Stimulated activated CD8-positive, alpha-beta memory T cell treated with anti-CD3 and anti-CD28 coated beads, Interleukin-2, amount 100 ng/mL, for 48 hours (primary cell): ENCODE measurements at places on chromosomes 2 and 18.
A peak's percentile ranks its signal among the peaks of the same experiment; 100 is the strongest.

DNA sequence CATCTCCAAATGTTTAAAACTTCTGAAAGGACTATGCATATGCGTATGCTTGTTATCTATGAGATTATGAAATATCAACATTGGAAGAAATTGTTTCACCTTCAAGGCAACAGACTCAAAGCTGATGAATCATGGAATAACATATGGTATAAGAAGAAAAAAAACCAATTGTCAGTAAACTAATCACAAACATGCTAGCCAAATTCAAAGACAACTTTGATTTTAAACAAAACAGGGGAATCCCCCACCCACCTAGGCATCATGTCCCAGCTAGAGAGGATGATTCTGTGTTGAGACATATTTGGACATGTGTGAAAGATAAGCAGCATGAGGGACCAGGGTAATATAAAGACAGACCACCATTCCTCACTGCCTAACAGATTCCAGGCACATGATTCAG is 147.7 kb downstream of the WDPCP start:
- no peak for DNase-seq

GRCh38 chr2:216029416-216030129 is 16.2 kb upstream of the MREG start:
- no peak for DNase-seq

DNA sequence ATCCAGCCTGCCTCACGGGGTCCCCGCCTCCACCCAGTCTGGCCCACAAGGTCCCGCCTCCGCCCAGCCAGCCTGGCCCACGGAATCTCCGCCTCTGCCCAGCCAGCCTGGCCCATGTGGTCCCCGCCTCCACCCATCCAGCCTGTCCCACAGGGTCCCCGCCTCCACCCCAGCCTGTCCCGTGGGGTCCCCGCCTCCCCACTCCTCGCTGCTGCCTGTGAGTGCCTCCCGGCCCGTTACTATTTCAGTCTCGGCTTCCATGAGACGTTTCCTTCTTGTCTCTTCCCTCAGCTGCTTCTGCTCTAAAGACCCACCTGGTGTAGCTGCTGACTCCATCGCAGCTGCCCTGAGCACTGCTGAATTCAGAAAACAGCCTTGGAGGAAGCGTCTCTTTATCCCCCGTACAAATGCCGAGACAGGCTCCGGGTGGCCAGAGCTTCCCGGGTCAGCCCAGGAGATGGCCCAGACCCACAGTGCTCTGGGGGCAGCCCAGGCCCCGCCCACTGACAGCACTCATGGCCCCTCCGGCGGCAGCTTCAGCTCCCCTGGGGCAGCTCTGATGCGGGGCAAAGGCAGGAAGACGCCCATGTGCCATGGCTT is 69.8 kb downstream of the NFATC1 start:
- DNase-seq = no peak

DNA sequence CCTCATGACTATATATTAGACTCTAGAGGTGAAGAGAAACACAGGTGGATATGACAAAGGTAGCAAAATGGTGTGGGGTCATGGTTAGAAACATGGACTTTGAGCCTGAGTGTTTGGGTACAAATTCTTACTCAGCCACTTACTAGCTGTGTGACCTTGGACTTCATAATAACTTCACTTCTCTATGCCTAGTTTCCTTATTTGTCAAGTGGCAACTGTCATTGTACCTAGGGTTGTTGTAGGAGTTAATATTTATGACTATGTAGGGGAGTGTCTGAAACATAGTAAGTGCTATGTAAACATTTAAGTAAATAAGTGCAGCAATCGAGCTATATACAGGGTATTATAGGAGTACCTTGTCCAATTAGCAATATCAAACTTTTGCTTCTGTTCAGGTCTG is 49.7 kb upstream of the RAPH1 start:
- no peak for DNase-seq

GRCh38 chr2:45892757-45893156 is 241.3 kb downstream of the PRKCE start:
- no peak for DNase-seq

GRCh38 chr2:178220814-178221213 is 26.5 kb downstream of the OSBPL6 start:
- no peak for DNase-seq

DNA sequence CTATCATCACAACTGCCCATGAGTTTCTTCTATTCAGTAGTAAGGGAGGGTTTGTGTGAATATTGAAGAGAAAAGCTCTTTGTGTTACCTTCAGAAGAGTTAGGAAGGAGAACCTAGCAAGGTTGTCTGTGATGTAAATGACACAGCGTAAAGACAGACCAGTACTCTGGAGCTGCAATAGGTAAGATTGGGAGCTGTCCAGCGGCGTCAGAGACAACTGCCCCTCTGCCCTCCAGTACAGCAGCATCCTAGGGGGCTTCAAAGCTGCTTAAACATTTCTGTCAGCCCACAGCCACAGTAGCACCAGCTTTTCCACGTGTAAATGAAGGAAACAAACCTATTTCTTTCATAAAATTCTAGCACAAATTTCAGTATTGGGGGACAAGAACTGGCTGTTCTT is 34.5 kb downstream of the NYAP2 start:
- DNase-seq = no peak

DNA sequence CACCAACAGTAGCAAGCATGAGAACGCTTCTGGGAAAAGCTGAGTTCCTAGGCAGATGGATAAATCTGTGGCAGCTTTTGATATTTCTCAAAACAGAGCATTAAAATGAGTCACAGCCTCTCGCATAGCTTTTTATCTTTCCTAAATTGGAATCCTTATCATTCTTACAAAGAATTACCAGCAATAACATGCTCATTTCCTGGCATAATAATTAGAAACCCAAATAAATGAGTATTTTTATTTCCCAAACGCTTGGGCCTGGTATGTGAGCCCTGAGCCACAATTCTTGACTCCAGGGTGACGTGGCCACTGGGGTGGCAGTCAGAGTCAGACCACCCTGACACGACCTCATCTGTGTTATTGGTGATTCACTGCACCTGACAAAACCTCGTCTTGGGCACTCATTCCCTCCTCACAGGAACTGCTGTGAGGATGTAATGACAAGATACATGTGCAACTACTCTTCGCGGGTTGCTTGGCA is 210.7 kb downstream of the ARL4C start:
- DNase-seq = no peak

GRCh38 chr2:110805894-110806452 is 73.6 kb downstream of the ACOXL start:
- peak; percentile 6 for DNase-seq

DNA sequence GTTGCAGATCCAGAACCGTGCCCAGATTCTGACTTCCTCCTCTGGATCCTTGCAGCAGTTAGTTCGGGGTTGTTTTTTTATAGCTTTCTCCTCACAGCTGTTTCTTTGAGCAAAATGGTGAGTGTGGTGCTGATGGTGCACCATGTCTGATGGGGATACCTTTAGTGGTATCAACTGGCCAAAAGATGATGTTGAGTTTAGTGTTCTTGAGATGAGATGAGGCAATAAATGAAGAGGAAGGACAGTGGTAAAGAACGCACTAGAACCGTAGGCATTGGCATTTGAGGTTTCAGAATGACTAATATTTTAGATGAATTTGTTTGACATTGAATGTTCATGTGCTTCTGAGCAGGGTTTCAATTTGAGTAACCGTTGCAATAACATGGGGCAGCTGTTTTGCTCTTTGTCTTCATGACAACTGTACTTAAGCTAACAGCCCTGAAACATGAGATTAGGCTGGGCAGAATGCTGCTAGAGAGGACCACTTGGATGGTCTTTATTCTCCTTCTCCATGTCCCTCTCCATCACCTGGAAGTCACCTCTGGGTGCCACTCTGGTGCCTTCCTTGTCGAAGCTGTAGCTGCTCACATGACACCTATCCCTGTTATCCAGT is 3.9 kb downstream of the CTLA4 start:
- no peak for DNase-seq

DNA sequence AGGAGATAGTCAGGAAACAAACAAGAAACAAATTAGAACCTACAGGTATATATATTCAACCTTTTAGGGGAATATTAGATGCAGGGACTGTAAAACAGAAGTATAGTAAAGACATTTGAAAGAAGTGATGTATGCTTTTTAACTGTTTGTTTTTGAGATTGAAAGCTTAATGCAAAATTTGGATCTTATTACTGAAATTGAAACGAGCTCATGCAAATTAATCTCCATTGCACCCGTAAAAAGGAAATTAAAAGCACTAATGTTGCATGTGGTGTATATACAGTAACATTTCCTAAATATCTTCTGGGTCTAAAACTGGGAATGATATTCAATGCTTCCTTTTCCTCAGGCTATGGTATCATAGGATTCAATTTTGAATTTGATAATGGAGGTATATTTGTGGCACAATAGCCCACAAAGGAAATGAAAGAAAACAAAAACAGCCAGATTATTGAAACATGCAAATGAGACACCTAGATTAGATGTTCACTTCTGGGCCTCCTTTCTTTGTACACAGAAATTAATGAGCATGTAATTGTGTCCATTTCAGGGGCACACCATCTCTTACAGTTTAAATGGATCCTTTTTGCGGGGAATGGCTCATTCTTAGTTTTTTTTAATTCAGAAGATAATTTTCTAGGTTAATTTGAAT is 1.6 kb upstream of the ELOA2 start:
- no peak for DNase-seq

- no peak for DNase-seq
These were observed at the start of gene DCDC2C for GRCh38 chr2:3703236-3703756. Gene DCDC2C (plus strand): TSS chr2:3703575. CDS start chr2:3703752, 177 bp downstream.

DNA sequence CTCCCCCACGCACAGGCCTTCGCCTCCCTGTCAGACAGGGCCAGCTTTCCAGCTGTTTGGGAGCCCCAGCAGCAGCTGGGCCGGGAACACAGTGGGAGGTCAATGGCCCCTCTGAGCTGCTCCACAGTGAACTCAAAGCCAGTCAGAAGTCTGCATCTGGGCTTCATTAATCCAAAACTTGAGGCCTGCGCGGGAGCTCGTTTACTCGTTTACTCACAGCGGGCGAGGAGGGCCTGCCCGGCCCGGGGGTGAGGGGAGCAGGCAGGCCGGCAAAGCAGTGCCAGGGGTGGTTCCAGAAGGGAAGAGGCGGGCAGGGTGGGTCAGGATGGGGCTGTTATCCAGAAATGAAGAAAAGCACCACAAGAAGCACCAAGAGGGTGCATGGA is 36.8 kb upstream of the SEMA4C start:
- no peak for DNase-seq

DNA sequence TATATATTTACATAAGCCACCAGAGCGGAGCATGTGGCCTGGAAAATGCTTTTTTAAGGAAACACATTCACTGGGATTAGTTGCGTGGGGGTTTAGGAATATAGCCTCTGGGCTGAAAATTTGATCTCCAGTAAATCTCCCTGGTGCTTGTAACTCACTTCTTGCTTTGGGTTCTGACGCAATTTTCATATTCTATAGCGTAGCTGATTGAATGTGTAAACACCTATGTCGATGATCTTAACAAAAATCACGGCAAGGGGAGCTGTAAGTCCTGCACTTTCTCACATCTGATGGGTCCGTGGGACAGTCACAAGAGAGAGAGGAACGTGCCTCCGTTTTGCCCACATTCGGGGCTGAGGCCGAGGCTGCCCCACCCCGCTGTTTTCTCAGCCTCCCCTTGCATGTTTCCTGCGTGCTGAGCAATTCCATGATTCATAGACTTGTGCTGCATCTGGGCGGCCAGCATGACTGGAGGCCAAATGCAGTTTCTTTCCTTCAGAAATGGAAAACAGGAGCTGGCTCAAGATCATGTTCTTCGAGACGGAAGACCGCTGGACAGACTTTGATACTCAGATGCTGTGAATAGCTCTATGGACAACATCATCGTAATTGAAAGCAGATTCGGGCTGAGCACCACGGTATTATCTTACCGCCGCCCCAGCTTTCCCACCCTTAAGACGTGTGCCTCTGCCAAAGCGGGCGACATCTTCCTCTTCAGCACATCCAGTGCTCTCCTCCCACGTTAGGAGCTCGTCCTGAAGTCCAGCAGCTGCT is 109.2 kb downstream of the TMEM18 start:
- DNase-seq = no peak

GRCh38 chr2:143950704-143951103 is 569.2 kb downstream of the ZEB2 start:
- DNase-seq = no peak

DNA sequence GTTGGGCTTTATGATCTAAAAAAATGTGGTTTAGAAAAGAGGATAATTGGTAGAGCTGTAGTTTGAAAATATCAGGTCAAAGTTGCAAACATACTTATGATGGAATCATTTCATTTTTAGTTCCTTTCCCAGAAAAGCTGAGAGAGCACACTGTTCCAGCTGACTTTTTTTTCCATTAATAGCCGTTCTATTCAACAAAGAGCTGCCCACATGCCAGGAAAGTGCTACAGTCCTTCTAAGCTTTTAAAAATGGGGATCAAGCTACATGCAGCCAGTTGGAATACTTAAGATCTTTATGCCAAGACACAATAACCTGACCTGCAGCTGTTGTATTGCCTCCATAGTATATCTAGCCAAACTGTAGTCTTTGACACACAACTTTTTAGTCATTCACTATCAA is 111.5 kb downstream of the GALNT3 start:
- DNase-seq = no peak

- no peak for DNase-seq
These were observed 62.4 kb downstream of the PPP1R1C start for GRCh38 chr2:182048088-182048487.

DNA sequence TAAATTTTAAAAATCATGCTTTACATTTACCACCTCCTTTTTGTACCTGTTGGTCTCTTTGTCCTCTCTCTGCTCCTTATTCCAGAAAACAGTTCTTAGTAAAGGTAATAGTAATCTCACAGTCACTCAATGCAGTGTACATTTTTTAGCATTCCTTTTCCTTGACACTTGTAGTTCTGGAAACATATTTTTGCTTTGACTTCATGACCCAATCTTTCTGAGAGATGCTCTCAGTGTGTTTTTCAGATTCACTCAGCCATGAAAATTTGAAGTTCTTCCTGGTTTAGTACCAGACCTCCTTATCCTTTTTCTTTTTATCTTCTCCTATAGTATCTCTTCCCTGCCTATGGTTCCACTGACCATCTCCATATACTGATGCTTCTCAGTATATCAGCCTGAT is 747.5 kb upstream of the ZEB2 start:
- DNase-seq = no peak

DNA sequence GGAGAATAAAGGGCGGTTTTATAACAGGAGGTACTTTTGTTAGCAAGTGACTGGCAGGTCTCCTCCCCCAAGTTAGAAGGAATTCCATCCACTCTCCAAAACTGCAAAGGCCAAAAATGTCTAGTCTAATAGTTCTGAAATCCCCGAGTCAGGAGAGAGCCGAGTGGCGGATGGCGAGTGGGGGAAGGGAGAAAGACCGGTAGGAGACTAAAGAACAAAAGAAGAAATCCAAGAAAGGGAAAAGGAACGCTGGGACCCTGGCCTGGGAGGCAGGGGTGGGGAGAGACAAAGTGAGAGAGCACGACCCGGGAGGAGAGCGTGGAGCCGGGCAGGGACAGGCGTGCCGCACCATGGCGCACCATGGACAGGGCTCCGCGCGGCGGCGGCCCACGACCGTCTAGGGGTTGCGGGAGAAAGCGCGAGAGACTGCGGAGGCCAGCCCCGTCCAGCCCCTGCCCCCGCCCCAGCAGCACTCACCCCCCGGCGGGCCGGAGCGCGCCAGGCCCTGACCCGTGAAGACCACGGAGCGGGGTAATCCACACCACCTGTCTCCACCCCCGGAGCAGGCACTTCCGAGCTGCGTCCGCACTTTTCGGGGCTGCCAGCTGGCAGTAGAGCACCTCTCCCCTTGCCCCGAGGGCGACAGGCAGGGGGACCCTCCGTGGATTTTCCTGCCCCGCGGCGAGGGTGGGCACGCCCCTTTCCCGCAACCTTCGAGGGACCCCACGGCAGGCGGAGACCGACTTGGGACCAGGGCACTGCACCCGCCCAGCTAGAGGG is 1.6 kb downstream of the CDH2 start:
- no peak for DNase-seq

- no peak for DNase-seq
These were observed 33.7 kb upstream of the NFE2L2 start for GRCh38 chr2:177298191-177298590.

GRCh38 chr2:230932556-230933511 is 7.8 kb upstream of the GPR55 start:
- no peak for DNase-seq
